Activated CD8-positive, alpha-beta memory T cell treated with anti-CD3 and anti-CD28 coated beads for 24 hours (primary cell): ENCODE measurements at places on chromosomes 1 and 21.

DNA sequence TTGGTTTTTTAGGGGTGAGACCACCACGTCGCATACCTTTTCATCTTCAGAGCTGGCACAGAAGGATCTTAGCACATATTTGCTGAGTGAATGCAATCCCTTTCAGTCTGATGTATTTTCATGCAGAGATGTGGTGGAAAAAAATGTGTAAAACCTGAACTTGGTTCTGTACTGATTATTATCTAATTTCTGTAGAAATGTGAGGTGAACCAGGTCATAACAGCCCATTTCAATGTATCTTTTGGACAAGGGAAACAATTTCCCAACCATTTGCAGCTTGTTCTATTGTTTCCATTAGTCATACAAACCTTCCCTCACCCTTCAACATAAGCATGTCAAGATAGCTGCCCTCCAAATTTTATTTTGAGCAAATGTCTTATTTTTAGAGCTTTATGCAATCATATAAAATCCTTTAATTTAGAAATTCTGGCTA is 46.8 kb upstream of the RUNX1 start:
- DNase-seq = no peak

- DNase-seq = no peak
Observed at GRCh38 chr1:230957580-230957989, 21.1 kb downstream of the TTC13 start.

- no peak for DNase-seq
Observed at GRCh38 chr21:28342212-28342810, 650.4 kb downstream of the LTN1 start.

DNA sequence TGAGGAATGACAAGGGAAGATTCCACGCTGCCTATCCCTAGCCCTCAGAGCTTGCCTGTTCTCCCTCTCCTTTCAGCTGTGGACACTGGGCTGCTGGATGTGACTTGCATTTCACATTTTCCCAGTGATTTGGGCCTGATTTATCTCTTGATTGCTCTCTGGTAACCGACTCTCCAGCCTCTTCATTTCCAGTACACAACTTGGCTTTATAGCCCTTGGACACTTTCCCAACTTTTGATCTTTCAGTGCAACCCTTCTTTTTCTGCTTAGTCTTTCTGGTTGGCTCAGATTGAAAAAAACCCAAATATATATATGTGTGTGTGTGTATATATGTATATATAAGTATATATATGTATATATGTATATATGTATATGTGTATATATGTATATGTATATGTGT is 138.3 kb downstream of the RYR2 start:
- no peak for DNase-seq

GRCh38 chr1:22488319-22488718 is 36.7 kb downstream of the ZBTB40 start:
- DNase-seq = no peak

DNA sequence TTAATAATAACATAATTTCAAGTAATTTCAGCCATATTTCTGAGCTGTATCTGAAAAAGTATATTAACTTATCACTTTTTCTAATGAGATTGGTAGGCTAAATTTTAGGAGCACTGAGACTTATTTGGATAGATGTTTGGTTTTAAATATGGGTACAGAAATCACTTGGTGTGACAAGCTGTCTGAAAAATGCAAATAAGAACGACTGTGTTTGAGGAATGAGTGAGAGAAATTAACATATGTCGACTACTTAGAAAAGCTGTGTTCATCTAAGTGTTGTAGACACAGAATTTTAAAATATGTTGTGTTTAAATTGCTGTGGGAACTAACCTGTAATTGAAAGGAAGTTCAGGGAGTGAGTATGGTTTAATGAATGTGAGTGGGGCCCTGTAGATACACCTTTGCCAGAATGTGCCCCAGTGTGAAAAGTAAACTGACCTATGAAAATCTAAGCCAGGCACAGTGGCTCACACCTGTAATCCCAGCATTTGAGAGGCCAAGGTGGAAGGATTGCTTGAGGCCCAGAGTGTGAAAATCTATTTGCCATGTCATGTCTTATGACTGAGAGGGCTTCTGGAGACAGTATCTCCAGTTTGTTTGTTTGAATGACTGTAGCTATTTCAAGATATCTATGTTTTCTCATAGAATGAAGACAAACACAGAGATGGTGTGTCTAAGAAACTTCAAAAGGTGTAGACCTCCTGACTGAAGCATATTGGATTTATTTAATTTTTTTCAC is 53.8 kb upstream of the LRRC8C start:
- no peak for DNase-seq

- DNase-seq = no peak
Observed at GRCh38 chr1:178263341-178263740, 169.4 kb downstream of the RASAL2 start.

- peak; percentile 44 for DNase-seq
Observed at GRCh38 chr21:46113497-46114176, 15.7 kb downstream of the COL6A2 start.

- no peak for DNase-seq
Observed at GRCh38 chr1:182181167-182181572, 119.7 kb upstream of the ZNF648 start.

DNA sequence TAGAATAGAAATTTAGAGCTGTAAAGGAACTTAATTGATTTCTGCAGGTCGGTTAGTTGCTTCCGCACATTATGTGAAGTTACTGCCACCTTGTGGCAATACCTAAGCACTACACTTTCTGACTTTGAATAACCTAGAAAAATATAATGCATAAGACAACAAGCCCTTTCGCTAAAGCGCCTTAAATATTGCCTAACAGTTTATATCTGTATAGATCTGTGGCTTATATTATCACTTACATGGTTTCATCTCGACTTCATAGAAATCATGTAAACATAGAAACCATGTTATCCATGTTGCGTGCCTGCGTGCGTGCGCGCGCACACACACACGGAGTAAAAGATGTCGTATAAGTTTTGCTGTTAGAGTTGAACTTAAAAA is 10.9 kb upstream of the IFI16 start:
- DNase-seq = no peak

DNA sequence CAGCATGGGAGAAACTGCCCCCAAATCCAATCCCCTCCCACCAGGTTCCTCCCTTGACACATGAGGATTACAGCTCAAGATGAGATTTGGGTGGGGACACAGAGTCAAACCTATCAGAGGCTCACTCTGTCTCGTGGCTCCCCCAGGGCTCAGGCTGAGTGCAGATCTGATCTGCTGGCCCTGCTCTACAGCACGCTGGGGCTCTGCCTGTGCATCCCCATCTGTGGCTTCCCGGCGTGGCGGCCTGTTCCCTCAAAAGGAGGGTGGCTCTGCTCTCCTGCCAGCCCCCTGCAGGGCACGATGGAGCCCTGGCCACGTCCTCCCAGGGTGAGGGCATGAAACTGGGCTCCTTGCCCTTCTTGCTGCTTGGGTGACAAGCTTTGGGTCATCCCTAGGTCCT is 19.8 kb upstream of the SMYD3 start:
- DNase-seq = no peak

GRCh38 chr1:68116643-68117235 is 66.3 kb upstream of the DIRAS3 start:
- peak; percentile 64 for DNase-seq

GRCh38 chr1:227547310-227548118 is 15.8 kb upstream of the ZNF678 start:
- no peak for DNase-seq

DNA sequence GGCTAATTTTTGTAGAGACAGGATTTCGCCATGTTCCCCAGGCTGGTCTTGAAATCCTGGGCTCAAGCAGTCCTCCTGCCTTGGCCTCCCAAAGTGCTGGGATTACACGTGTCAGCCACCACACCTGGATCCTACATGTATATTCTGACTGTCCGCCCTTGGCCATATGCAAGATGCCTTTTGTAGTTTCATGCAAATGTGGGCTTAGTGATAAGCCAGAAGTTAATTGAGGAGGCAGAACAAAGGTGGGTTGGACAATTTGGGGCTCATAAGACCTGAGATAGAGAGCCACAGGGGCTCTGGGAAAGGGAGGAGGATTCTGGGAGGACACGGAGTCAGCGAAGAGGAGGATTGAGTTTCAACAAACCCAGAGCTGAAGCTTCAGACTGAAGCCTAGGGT is 24.9 kb downstream of the ALPL start:
- DNase-seq = no peak

DNA sequence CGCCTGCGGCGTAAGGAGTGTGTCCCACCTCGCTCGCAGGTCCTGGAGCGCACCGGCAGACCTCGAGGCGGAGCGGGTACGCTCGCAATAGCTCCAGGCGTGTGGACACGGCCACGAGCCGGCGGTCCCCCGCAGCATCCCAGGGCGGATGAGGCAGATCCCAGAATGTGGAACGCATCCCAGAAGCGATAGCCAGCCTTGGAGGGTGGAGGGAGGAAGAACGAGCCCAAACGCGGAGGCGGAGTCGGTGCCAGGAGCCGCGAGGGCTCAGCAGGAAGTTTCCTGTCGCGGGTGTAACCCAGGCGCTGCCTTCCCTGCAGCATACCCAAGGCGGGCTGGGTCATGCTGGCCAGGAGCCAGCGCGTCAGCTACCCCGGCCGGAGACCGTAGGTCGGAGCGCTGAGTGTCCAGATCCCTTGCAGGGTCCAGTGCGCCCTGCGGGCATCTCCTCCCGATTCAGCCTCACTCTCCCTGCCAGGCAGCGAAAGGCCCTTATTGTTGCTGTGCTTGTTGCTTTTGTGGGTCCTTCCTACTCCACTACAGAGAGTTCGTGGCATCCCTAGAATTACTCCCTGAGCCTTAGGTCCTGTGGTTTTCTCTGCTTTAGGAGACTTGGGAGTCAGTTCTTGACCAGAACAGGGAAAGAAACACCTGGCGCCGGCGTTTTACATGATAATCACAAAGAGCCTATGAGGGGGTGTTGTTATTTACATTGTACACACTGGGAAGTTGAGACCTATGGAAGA is 27.7 kb downstream of the STYXL2 start:
- DNase-seq = peak; percentile 73

GRCh38 chr1:15650433-15650832 is 33.2 kb downstream of the DDI2 start:
- DNase-seq = no peak

DNA sequence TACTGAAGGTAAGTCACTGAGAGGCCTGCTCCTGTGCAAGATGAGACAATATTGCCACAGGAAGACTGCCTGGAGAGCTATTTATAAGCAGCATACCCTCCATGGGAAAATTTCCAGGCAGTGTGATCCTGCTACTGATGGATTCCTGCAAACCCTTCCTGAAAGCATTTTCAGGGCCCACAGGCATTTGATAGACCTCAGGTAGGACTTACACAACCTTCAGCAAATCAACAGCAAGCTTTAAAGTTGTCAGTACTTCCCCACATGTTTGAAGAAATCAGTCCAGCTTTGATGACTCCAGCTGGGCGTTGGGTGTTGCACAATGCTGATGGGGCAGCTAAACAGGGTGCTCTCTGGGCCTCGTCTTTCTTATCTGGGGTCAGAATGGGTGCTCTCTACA is 108.8 kb downstream of the PLXNA2 start:
- DNase-seq = no peak

DNA sequence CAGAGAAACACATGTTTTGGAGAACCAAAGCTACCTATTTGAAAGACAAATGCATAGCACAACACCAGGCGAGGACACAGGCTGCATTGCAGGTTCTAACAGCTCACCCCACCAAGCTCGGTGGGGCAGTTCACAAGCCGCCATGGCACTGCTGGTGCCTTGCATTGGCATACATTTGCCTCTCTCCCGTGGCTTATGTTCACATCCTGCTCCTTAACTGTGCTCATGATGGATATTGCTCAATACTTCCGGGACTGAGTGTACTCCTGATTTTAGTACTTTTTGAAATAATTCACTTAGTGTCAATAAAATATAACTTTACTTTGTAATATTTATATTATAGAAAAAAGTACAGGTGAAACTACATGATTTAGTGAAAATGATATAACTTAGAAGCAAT is 1187.4 kb upstream of the NCAM2 start:
- no peak for DNase-seq

GRCh38 chr1:240672132-240672811 is 60.3 kb upstream of the GREM2 start:
- no peak for DNase-seq

- peak; percentile 61 for DNase-seq
Observed at GRCh38 chr1:230280054-230280795, 145.9 kb downstream of the PGBD5 start.

GRCh38 chr1:92363401-92363800 is 64.5 kb downstream of the RPAP2 start:
- no peak for DNase-seq

- peak; percentile 76 for DNase-seq
Observed at GRCh38 chr1:111197598-111198284, 2.7 kb downstream of the DENND2D start.

DNA sequence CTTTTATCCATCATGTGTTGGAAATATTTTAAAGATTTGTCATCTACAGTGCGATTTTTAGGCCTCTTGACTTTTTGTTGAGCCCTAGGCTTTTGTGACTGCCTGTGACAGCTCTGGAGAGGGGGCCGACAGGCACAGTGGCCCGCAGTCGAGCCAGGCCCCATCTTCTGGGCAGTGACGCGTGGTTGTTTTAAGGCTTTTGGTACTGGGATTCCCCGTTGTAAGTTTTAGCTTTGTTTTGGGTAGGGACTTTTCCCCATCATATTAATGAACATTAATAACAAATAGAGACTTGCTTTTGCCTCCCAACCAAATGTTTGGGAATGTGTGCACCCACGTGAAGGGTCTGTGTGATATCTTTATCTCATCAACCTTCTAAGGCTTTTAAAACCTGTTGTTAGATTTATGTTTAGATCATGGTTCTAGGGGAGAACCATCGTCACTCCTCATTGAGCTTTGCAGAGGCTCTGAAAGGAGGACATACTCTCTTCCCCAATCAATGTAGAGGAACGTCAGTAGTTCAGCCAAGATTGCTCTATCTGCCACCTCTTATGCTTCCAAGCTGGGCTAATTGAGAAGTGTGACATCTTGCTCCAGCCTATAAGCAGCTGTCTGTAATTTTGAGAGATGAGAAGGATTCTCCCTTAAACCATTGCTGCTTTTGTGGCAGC is 34.6 kb downstream of the MAPKAPK2 start:
- DNase-seq = no peak

GRCh38 chr1:150311762-150312161 is 9.6 kb upstream of the PRPF3 start:
- DNase-seq = no peak

DNA sequence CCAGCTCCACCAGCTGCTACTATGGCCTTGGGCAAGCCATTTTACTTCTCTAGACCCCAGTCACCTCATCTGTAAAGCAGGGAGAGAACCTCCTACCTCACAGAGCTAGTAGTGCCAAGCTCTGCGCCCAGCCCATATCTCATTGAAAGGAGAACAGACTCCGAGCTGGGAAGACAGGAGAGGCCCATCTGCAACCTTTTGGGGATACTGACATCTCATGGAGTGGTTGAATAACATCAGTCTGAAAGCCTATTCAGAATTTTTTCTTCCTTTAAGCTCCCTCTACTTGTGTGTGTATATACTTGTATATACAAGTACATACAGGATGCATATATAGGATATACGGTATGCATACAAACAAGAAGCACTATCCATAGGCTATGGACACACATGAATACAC is 279.5 kb upstream of the POU3F1 start:
- no peak for DNase-seq

- DNase-seq = peak; percentile 24
Observed at GRCh38 chr1:110597966-110598365, 8.2 kb downstream of the KCNA2 start.
